CD4-positive, alpha-beta T cell treated with Interleukin-15 for 1 hour (primary cell): ENCODE measurements at places on chromosomes 16 and 17.

DNA sequence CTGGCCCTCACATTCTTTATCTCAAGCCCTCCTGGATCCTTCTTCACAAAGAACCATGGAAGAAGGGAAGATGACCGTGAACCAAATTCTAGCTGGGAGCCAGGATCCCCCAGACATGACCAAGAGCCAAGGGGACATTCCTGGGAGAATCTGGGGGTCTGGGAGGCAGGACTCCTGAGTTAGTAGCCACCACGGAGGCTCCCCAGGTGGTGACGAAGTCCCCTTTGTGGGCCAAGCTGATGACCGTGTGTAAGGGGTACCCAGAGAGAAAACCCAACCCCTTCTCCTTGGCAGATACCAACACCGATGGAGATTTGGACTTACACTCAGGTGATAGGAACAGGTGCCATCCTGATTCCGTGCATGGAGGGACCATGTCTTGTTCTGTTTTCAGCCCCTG is 6.8 kb upstream of the GFAP start:
- no peak for DNase-seq

DNA sequence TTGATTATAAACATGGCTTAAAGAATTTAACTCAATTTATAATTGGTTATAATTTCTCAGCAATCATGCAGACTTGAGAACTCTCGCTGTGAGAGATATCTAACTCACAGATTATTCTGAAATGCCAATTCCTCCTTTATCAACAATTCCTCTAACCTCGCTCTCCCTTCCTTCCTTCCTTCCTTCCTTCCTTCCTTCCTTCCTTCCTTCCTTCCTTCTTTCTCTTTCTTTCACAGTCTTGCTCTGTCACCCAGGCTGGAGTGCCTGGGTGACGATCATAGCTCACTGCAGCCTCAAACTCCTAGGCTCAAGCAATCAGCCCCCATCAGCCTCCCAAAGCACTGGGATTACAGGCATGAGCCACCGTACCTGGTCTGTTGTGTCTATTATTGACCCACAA is 42.4 kb downstream of the CHD9 start:
- DNase-seq: no peak

DNA sequence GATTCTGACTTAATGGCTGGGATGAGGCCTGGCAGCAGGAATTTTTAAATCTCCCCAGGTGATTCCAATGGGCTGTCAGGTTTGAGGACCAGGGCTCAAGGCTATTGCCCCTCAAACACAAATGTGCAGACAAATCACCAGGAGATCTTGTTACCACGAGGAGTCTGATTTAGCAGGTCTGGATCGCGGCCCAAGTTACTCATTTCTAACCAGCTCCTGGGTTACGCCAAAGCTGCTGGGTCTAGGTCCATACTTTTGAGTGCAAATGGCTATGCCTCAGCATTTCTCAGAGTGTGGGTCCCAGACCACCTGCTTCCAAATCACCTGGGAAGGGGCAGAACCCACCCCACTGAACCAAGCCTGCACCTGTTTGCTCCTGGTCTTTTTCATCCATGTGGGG is 33.1 kb downstream of the CNGB1 start:
- DNase-seq: no peak

DNA sequence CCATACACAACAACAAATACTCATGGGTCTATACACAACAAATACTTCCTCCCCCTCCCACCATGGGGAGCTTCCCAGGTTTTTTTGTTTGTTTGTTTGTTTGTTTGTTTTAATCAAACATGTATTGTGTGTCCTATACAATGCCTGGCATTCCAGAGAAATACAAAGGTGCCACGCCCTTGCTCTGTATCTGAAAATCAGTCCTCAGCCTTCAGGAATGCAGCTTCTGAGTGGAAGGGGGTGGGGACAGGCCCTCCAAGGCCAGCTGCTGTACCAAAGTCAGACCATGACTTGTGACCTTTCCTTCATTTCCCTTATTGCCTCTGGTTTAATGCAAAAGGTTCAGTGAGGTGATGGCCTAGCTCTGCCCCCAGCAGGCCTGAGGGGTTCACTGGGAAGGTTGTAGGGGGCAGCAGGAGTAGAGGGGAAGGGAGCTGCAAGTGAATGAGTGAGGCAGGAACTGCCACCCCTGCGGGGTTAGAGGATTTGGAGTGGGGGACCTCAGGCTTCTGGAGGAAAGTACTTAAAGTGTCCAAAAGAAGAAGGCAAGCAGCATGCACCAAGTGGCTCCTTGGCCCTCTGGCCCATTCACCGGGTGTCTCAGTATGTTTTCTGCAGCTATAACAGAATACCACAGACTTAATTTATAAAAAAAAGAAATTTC is 105.2 kb downstream of the CLEC16A start:
- no peak for DNase-seq

GRCh38 chr16:80060470-80060869 is 459.9 kb upstream of the MAF start:
- no peak for DNase-seq

DNA sequence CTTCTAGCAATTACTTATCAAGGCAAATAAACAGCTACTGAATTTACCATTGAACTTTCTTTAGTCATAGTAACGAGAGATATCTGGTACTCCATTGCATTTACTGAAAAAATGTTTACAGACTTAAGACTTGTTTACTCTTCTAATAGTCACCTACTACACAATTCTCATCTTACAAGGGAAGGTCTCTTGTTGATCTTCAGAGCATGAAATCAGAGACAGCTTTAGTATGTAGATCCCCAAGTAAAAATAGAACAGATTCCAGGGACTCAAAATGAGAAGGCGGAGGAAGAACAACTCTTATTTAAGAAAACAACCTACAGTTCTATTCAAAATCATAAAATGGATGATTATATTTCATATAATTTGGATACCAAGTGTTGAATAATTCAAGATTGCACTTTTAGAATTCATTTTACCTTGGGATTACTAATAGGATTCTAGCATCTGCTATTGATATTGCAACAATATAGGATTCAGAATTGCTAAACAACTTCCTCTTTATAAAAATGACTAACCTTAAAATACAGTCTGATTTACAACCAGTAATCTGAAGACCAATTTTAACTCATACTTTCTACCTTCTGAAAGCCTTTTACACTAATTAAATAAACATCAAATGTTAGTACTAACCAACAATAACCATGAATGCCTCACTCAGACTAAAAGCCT is 20.8 kb downstream of the UBE2G1 start:
- DNase-seq: no peak

DNA sequence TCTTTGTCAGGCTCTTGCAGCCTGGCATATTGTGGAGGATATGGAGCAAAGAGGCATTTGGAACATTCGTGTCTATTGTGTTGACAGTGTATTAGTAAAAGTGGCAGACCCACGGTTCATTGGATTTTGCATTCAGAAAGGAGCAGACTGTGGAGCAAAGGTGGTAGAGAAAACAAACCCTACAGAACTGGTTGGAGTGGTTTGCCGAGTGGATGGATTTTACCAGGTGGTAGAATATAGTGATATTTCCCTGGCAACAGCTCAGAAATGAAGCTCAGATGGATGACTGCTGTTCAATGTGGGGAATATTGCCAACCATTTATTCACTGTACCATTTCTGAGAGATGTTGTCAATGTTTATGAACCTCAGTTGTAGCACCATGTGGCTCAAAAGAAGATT is 44.5 kb downstream of the EFCAB13 start:
- DNase-seq: no peak

DNA sequence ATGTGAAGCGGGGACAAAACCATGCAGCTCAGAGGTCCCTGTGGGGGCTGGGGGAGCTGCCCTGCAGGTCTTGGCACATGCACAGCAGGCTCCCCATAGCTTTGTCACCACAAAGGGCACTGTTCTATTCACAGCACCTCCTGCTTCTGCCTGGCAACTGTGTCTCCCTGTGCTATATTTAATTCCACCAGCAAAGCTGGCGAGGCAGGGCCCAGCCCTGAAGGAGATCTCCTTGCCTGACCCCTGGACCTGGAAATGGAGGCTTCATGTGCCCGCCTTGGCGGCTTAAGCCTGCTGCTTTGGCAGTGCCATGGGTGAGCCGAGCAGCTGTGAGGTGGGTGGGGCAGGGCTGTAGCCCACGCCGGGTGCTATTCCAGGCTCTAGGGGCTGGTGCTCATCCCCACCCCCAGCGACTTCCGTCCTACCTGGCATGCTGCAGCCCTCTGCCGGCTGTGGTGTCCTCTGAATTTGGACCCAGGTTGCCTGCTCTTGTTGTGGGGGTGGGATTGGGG is 6.8 kb downstream of the LDHD start:
- DNase-seq: no peak
